ENCODE measurements at places on chromosomes 4 and X. TPM values are rescaled to one million over a fixed set of nuclear protein-coding genes. Genes with fewer than 3 reads are reported as not detected.
A peak's percentile ranks its signal among the peaks of the same experiment; 100 is the strongest.

Gene DUX4
- total RNA-seq: not detected

Gene JADE3
- total RNA-seq: 5.6 TPM

Gene C4orf50
- 0.02 TPM for total RNA-seq

Gene F9
- not detected for total RNA-seq

Gene SLC9B1
- total RNA-seq: not detected

Gene P2RY4
- total RNA-seq: not detected

Gene PDE5A
- total RNA-seq: 121 TPM

DNA sequence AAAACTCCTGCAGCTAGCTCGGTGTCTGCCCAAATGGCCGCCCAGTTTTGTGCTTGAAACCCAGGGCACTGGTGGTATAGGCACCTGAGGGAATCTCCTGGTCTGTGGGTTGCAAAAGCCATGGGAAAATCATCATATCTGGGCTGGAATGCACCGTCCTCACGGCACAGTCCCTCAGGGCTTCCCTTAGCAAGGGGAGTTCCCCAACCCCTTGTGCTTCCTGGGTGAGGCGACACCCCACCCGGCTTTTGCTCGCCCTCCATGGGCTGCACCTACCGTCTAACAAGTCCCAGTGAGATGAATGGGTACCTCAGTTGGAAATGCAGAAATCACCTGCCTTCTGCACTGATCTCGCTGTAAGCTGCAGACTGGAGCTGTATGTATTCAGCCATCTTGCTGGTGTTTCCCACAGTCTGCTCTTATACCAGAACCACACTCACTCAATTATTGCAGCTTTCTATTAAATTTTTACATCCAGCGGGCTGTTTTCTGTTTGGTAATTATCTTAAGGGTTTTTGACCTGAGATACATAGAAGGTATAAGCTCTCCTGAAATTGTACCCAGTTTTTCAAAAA, 36.7 kb upstream of the NPNT start:
- no peak for DNase-seq

DNA sequence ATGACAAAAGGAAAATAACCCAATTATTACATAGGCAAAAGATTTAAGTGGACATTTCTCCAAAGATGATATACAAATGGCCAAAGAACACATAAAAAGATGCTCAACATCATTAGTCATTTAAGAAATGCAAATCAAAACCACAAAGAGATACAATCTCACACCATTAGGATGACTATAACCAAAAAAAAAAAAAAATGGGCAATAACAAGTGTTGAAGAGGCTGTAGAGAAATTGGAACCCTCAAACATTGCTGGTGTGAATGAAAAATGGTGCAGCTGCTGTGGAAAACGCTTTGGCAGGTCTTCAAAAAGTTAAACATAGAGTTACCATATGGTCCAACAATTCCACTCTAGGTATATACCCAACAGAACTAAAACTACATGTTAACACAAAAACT, 5.6 kb upstream of the PRDX4 start:
- DNase-seq: no peak

DNA sequence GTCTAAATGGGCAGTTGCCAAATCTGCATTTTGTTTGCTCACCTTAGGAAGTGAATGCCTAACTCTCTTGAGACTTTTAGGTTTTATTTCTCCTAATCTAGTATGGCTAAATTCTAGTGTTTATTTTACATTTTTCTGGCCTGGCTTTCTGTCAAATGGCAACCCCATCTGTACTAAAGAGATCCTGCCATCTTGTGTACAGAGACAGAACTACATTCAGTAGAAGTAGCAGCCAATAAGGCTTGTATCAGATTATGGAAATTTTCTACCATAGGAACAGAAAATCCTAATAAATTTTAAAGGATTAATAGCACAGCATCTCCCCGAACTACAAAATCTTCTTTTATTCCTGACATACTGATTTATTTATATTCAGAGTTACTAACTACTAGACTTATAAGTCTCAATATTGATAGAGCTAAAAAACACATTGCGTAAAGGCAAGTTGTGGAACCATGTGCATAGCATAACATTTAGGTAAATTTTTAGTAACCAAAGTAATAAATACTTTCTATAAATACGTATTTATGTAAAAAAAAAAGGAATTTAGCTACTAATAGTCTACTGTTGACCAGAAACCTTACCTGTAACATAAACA, 45.5 kb downstream of the TMEM144 start:
- DNase-seq: peak; percentile 42

- DNase-seq: no peak
These were observed 22.4 kb downstream of the MAP7D3 start for GRCh38 chrX:136228839-136229207.

DNA sequence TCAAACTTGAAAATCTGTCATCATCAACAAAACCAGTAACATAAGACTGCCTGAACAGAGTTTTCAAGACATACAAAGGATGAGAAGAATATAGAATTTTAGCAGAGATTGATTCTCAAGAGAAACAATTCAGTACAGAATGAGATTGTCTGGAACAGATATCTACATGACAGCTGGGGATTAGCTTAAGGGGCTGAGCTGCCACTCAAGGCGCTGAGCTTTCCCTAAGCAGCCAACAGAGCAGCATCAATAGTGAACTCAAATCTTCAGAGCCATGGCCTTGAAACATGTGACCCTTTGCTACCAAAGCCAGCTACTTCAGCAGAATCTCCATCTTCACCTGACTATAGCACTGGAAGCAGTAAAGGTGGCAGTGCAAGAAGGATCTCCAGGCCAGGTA, 24.3 kb upstream of the PCDH10 start:
- DNase-seq: no peak

- DNase-seq: no peak
These were observed 6.0 kb upstream of the IDS start for GRCh38 chrX:149511081-149511480.

DNA sequence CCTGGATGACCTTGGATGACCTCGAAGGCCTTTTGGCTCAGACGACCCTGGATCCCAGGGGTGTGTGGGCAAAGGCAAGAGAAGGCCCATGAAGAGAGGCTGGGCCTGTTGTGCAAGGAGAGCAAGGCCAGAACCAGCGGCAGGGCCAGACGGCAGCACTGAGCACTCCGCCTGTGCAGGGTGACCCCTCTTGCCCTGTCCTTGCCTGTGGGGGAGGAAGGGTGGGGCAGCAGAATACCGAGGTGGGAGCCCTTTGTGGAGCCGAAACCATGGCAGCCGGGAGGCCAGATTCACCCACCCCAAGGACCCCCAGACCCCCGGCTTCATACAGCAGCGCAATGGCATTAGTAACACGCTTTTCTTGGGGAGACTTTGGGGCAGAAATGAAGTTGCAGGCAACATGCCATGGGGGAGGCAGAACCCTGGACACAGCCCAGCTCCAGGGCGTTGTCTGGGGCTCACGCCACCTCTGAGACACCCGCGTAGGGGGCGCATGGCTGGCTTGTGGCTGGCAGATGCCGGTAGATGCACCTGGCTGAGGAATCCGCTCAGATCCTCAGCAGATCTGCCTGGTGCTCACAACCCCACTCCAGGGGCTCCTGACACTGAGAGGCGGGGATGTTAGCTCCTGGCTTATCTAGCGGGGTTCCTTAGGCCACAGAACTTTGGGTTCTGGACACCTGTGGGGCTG, 114.5 kb downstream of the FAM53A start:
- no peak for DNase-seq

DNA sequence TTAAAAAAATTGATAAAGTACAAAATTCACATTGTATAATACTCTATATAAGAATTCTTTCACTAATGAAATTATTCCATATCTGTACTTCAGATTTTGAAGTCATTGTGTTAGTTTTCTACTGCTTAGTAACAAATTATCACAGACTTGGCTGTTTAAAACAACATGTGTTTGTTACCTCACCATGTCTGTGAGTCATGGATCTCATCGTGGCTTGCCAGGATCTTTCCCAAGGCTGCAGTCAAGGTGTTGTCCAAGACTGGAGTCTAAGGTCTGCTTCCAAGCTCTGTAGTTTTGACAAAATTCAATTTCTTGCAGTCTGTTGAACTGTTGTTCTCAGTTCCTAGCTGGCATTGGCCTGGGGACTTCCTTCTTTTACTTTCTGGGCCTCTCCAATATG, 1286.9 kb downstream of the ADGRL3 start:
- DNase-seq: no peak

DNA sequence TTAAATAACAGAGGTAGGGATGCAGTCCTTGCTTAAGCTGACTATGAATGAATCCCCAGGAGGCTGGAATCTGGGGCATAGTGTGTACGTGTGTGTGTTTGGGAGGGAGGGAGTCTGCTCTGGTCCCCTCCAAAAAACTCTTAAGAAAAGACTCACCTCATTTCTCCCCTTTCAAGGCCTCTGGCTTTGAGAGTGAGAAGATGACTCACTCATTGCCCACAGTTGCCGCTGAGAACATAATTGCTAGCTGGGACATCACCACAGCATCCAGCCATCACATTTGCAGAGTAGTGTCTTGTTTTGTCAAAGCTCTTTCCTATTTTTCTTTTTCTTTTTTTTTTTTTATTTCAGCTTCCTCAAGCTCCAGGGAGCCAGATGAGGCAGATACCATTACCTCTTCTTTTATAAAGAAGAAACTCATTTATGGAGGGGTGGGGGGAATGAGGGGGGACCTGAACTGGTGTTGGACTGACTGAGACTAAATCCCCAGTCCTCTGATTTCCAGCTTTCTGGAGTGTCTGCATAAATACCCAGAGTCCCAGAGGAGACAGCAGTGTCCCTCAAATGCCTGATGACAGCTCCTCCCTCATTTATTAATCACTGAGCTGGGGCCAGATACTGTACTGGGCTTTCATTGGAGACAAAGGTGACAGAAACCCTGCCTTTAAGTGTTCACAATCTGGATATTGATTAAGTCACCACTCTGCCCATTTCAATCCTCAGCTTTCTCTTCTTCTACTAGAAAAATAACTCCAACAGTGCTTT, 61.9 kb upstream of the LAS1L start:
- DNase-seq: peak; percentile 62

- no peak for DNase-seq
These were observed 14.8 kb upstream of the PPARGC1A start for GRCh38 chr4:23904639-23905071.

DNA sequence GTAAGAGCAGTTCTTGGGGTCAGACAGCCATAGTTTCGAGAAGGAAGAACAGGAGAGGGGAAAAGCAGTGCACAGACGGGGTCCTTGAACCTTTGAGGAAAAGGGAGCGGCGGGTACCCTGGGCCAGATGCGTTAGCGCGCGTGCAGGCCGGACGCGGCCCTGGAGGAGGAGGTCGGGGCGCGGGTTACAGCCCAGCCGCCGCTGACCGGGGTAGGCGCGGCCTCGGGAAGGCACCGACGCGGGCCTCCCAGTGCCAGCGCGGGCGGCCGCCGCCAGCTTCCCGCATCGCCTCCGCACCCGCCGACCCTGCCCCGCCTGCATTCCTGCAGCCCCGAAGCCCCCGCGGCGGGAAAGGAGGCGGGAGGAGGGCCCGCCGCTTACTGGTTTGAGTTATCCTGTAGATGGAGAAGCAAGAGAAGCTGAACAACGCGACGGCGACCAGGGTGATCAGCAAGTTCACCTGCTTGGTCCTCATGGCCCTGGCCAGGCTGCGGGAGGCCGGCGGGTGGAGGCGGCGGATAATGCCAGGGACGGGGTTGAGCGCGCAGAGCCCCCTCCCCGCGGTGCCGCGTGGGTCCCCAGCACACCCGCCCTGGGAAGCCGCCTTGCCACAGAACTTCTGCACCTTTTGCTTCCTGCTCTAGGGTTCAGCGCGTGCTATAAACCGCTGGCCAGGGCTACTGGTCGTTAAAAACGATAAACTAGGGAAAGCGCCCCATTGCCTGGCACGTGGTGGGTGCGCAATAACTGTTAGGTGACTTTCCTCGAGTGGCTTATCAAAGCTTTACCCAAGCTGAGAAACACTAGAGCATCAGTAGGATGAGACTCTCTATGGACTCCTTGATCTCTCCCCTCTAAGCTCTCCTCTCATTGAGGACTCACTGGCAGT, at the start of gene MGAT4D:
Gene MGAT4D, minus strand, starts transcription at position 547 of the 890 bp plus-strand sequence. Its CDS starts 71 bp downstream, at position 476.
- no peak for DNase-seq

DNA sequence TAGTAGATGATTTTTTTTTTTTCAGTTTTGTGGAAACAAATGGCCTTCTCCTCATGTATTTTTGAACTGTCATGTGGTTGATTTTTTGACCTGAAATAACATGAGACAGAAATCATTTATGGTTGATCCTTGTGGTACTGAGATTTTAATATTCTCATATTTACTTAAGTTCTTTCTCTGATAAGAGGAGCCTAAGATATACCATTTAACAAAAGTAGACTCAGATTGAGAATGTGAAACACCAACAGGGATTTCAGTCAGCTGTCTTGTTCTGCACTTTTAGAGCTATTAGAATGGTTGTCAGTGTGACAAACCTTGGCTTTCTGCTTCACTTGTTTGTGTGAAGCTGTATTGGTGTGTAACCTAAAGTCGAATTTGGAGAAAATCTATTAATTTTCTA, 575.7 kb downstream of the SPOCK3 start:
- no peak for DNase-seq

GRCh38 chrX:41189156-41189555, 103.9 kb downstream of the USP9X start:
- DNase-seq: no peak

GRCh38 chrX:65633826-65634225, 33.6 kb upstream of the MSN start:
- DNase-seq: no peak

DNA sequence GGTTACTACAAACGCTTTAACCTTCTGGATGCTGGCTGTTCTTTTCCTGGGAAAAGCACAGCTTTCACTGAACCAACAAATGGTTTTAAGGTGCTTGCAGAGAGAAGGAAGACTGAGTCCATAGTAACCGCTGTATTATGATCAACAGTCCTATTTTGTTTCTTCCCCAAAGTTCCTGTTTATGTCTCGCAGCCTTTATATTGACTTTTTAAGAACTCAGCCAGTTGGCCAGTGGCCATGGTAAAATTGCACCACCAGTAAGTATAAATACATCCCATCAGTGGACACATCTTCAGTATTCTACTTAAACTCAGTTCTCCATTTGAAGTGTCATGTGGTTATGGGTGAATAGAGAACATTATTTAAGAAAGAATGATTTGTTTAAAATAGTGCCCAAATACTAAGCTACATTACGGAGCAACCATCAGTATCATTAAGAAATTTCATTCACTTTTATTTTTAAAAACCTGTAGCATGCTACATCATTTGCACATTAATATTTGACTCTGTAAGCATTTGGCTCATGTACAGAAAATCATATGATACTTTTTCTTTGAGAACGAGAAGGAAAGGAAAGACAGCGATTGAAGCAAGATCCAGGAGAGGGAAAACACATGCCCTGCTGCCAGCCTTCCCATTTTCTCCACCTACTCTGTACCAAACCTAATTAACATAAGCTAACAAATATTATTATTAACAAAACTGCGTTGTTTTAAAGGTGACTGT, 287.0 kb downstream of the ARHGAP24 start:
- peak; percentile 23 for DNase-seq

GRCh38 chr4:88690355-88690754, 7.3 kb downstream of the NAP1L5 start:
- DNase-seq: no peak

DNA sequence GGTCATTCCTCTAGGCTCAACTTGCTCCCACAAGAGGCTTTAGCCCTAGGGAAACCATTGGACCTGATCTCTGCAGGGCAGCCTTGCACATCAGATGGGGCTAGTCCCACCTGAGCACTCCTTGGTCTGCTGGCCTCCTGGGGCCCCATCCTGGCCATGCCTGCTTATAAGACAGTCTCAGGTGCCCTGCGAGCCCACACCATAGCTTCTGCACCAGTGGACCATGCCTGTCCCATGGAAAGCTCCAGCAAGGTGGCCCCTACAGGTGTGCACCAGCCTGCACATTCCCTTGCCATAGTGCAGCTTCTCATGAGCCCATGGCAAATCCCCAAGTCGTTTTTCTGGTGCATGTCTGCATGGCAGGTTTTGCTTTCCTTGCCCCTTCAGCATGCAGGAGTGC, 19.6 kb upstream of the FAAH2 start:
- DNase-seq: no peak
